ENCODE measurements at places on chromosomes 1 and 21. TPM values are rescaled to one million over a fixed set of nuclear protein-coding genes. Genes with fewer than 3 reads are reported as not detected.

CD1C gene
- total RNA-seq, result 0.38 TPM

KRTAP7-1 gene
- total RNA-seq, result not detected

SRRM1 gene
- 92.3 TPM for total RNA-seq

TMEM52 gene
- total RNA-seq, result not detected

KRTAP19-1 gene
- total RNA-seq, result not detected

B3GALT2 gene
- total RNA-seq, result 0.88 TPM

POU3F1 gene
- 0.29 TPM for total RNA-seq

DNA sequence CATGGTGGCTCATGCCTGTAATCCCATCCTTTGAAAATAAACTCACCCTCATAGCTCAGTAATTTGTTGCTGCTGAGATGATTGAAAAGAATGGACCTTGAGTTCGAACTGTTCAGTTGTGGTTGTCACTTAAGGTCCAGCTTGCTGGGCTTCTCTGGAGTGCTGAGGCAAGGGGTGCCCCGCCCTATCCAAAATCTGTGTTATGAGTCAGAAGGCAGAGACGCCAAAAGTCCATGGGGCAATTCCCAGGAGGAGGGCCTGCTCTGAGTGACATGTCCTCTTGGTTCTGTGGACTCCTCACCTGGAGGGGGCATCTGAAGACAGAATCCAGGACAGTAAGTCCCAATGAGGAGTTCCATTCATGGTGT, 64.8 kb downstream of the MYOM3 start:
- DNase-seq, result peak; percentile 83

DNA sequence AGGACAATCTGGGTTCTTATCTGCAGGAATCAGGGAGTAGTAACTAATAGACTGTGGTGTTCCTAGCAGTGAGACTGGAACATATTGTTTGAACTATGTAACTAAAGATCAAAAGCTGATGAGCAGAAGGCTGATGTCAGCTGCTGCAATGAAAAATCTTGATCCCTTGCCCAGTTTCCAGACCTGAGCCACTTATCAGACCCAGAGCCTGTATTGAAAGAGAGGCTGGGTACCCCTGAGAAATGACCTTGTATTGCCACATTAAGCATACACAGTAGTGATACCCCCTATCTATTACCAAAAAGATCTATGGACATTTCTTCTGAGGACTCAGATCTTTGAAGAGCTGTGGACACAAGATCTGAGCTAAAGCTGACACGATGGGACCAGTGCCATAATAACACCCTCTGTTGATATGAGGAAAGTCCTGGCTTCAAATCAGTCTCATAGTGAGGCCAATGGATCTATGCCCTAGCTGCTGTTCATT, 178.0 kb upstream of the GALNT2 start:
- no peak for DNase-seq

DNA sequence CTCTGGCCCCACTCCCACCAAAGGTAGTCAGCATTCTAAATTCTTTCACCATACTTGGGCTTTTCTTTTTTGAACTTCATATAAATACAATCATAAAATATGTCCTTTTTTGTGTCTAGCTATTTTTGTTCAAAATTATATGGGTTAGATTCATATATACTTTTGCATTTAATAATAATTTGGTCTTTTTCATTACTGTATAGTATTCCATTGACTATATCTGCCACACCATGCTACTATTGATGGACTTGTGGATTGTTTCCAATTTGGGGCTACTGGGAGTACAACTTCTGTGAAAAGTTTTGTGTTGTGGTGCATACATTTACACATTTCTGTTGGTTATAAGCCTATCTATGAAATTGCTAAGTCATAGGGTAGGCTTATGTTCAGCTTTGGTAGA, 85.7 kb downstream of the GLUL start:
- no peak for DNase-seq

- DNase-seq, result no peak
Measured at GRCh38 chr1:216184126-216184680, 239.0 kb downstream of the USH2A start.

- no peak for DNase-seq
Measured at GRCh38 chr1:91821126-91821868, 64.7 kb downstream of the TGFBR3 start.

DNA sequence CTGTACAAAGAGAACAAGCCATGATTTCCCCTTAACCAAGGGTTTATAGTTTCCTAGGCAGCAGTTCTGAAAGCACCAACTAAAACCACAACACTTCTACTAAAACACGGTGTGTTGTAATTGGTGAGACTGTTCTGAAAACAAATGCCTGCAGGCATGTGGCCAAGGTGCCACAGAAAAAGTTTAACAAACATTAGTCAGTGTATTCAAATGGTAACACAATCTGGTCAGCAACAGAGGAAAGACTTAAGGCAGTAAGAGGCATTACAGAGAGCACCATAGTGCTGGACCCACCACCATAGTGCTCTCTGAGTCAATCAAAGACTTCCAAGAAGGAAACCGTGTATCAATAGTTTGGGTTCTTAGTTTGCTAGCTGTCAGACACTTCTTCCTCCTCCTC, 16.7 kb downstream of the SNIP1 start:
- DNase-seq, result no peak

DNA sequence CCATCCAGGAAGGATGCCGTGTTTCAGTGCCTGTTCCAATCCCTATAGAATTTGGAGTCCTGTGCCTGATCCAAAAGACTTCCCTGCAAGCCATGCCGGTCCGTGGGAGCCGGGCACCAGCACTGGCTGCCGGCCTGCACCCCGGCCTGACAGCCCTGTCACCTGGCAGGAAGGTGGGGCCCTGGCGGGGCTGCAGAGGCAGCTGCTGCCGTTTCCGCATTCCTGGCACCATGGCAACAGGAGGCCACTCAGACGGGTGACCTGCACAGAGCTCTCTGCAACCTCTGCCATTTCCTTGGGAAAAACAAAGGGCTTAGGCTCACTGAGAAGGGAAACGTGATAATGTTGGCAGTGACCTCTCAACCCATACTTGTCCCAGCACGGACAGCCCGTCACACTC, 63.2 kb upstream of the TMEM51 start:
- DNase-seq, result peak; percentile 78

DNA sequence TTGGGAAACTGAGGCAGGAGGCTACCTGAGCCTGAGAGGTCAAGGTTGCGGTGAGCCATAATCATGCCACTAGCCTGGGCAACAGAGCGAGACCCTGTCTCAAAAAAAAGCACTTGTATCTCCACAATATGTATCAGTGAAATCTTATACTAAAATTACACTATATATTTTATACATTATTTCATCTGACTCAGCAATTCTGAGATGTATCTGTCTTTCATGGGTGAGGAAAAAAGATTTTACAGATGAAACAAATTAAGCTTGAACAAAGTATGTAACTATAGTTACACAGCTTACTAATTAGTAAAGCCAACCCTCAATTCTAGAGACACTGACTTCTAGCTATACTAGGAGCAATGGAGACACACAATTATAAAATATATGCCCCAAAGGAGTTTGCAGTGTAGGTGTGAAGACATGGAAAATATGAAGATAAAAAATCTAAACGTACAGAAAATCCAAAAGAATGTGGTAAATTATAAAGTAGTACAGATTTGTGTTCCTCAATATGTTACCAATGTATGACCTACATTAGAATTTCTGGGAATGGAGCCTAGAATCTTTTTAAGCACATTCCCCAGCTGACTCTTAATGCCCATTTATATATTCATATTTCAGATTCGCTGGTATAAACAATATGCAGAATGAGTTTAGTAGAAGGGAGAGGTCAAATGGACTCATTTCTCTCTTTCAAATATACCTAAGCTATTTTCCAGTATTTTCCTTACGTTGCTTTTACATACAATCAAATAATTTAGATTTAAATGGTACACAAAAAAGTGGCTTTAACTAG, 14.6 kb downstream of the GTF2B start:
- DNase-seq, result no peak

DNA sequence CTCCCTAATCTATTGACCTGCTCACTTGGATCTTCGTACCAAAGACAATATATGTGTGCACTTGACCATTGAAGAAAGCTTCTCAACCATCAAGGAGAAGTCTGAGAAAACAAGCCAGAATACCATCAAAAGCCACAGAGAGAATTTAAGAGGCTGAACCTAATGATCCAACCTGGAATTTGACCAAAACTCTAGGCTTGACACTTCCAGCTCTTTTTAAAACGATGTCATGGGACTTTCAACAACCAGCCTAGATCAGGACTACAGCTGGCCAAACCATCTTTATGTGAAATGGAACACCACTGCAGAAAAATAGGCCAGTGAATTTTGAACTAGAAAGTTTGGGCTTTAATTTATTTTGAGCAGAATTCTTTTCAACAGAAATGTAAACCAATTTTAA, 444.4 kb downstream of the LTN1 start:
- DNase-seq, result no peak

DNA sequence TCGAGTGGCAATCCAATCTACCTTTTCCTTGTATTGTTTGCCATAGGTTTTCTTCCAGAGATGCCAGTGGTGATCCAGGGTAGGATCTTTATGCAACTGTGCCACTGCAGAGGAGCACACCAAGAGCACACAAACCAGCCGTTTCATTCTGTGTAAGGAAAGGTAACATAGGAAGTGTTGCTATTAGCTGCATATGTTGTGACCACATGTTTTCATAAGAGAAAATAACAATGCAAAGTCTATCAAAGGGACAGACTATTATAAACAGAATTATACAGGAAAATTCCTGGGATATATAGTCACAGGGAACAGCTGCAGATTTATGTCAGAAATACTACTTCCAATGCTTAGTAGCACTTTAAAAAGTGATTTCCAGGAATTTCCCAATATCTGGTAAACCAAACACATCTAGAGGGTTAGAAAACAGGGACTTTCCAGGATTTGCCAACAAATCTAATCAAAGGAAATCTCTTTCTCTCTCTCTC, 919 bp downstream of the CTSS start:
- no peak for DNase-seq

- peak; percentile 95 for DNase-seq
Measured at GRCh38 chr1:182614796-182615454, 10.7 kb upstream of the RGS16 start.
